ENCODE measurements at places on chromosomes 4 and X.

GRCh38 chr4:85696661-85697060, 221.7 kb downstream of the ARHGAP24 start:
- H3K4me1 ChIP-seq = no peaks in the 10 kb centered on the region
- no peak for DNase-seq
- H3K27ac ChIP-seq = no peak overlapping the region
- H3K4me3 ChIP-seq = no peak overlapping the region

GRCh38 chr4:184913356-184914143, 87.8 kb upstream of the ACSL1 start:
- no peak for DNase-seq
- no peaks in the 10 kb centered on the region for H3K36me3 ChIP-seq
- no peaks in the 10 kb centered on the region for H3K4me1 ChIP-seq
- H3K27ac ChIP-seq = no peak overlapping the region

- DNase-seq = no peak
- H3K4me1 ChIP-seq = no peaks in the 10 kb centered on the region
- H3K27me3 ChIP-seq = no peaks in the 10 kb centered on the region
- H3K27ac ChIP-seq = no peak overlapping the region
- no peak overlapping the region for H3K4me3 ChIP-seq
Measured at GRCh38 chr4:58776627-58777026, 1666.4 kb upstream of the IGFBP7 start.

GRCh38 chr4:73676861-73677323, 56.7 kb upstream of the RASSF6 start:
- DNase-seq = no peak
- H3K27me3 ChIP-seq = no peaks in the 10 kb centered on the region
- H3K4me3 ChIP-seq = no peak overlapping the region
- no peaks in the 10 kb centered on the region for H3K4me1 ChIP-seq
- H3K27ac ChIP-seq = no peak overlapping the region
- H3K36me3 ChIP-seq = no peaks in the 10 kb centered on the region

- no peaks in the 10 kb centered on the region for H3K4me1 ChIP-seq
- H3K27ac ChIP-seq = no peak overlapping the region
- H3K27me3 ChIP-seq = no peaks in the 10 kb centered on the region
Measured at GRCh38 chrX:155314260-155314659, 20.2 kb downstream of the CLIC2 start.

GRCh38 chr4:53574528-53574927, 16.8 kb downstream of the LNX1 start:
- no peak overlapping the region for H3K27ac ChIP-seq
- no peak overlapping the region for H3K4me3 ChIP-seq
- H3K36me3 ChIP-seq = no peaks in the 10 kb centered on the region
- DNase-seq = no peak
- H3K27me3 ChIP-seq = no peaks in the 10 kb centered on the region

GRCh38 chrX:41616935-41617334, 71.8 kb upstream of the GPR34 start:
- H3K4me1 ChIP-seq = no peaks in the 10 kb centered on the region
- H3K27ac ChIP-seq = no peak overlapping the region
- H3K4me3 ChIP-seq = no peak overlapping the region
- no peaks in the 10 kb centered on the region for H3K27me3 ChIP-seq

DNA sequence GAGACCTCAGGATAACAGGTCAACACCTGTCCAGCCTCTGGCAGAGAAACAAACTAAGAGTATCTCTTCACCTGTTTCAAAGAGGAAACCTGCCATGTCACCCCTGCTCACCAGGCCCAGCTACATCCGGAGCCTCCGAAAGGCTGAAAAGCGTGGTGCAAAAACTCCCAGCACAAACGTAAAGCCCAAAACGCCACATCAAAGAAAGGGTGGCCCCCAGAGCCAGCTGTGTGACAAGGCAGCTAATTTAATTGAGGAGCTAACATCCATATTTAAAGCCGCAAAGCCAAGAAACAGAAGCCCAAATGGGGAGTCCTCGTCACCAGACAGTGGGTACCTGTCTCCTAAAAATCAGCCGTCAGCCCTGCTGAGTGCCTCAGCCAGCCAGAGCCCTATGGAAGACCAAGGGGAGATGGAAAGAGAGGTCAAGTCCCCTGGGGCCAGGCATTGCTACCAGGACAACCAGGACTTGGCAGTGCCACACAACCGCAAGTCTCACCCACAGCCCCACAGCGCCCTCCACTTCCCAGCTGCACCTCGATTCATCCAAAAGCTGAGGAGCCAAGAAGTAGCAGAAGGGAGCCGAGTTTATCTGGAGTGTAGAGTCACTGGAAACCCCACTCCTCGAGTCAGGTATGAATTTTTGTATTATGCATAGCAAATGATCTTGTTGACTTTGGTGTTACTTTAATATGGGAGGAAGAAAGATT, 15.1 kb downstream of the PALLD start:
- H3K27me3 ChIP-seq = no peaks in the 10 kb centered on the region
- H3K36me3 ChIP-seq = no peaks in the 10 kb centered on the region
- peaks cover 4% of the 10 kb centered on the region for H3K4me1 ChIP-seq
- no peak for DNase-seq
- H3K4me3 ChIP-seq = no peak overlapping the region

GRCh38 chr4:17535906-17536305, 20.9 kb downstream of the CLRN2 start:
- peak; percentile 17 for DNase-seq
- H3K27ac ChIP-seq = no peak overlapping the region
- no peaks in the 10 kb centered on the region for H3K36me3 ChIP-seq
- H3K4me1 ChIP-seq = no peaks in the 10 kb centered on the region
- no peak overlapping the region for H3K4me3 ChIP-seq

DNA sequence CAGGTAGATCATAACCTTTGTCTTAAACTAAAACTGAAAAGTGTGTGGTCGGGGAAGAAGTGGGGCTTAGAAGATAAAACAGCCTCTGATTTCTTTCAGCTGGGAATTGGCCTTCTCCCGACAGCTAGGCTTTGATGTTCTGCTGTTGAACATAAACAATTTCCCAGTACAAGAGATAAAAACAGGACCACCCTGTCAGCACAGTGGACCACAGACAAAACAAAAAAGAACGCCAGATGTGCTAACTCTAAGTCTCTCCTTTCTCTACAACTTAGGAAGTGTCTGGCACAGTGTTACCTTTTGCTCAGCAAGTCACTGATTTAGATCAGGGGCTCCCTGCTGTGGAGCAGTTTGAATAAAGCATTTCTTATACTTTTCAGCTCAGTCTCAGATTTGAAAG, 87.5 kb upstream of the UXT start:
- DNase-seq = no peak
- H3K36me3 ChIP-seq = no peaks in the 10 kb centered on the region
- H3K4me1 ChIP-seq = peaks cover 4% of the 10 kb centered on the region
- no peak overlapping the region for H3K27ac ChIP-seq
- no peak overlapping the region for H3K4me3 ChIP-seq
- no peaks in the 10 kb centered on the region for H3K27me3 ChIP-seq

DNA sequence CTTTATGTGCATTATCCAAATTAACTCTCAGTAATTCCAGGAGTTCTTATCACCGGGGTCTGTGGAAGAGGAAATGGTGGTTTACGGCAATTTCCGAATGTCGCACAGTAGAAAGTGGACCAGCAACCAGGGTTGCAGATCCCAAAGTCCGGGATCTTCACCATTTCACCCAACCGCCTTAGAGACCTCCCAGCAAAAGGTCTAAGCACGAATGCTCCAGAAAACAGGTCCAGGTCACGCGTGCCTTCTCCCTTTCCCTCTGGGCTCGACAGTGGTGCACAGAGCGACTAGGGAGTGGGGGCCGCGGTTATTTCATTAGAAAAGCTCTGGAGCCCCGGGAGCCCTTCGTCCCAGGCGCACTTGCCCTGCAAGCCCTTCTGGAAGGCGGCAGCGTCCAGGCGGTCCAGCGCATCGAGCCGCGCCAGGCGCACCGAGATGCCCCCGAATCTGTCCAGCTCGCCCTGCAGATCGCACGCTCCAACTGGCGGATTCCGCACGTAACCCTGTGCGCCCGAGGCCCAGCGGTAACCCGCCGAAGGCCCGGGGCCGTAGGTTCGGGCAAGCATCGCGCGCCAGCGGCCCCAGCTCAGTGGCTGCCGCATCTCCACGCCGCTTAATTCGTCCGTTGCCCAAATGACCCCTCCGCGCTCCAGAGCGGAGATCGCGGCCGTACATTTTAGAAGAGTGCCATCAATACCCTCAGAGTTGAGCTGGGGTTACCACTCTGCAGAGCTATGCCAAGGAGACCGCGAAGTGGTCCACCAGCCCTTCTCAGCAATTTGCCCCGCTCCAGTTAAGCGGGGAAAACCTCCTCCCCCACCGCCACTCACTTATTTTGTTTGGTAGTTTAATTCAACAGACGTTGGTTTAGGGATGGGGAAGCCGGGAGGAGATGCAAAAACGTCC, at the start of gene NUDT6:
TSS of gene NUDT6 (minus strand) at position 627 of the 906 bp plus-strand sequence. CDS start at position 602, 25 bp downstream.
- H3K4me3 ChIP-seq = peak within 1 kb of the TSS; percentile 71
- H3K4me1 ChIP-seq = peaks cover 15% of the 10 kb centered on the region
- H3K36me3 ChIP-seq = no peaks in the 10 kb centered on the region
- peak within 1 kb of the TSS; percentile 75 for H3K27ac ChIP-seq
- peak; percentile 69 for DNase-seq

DNA sequence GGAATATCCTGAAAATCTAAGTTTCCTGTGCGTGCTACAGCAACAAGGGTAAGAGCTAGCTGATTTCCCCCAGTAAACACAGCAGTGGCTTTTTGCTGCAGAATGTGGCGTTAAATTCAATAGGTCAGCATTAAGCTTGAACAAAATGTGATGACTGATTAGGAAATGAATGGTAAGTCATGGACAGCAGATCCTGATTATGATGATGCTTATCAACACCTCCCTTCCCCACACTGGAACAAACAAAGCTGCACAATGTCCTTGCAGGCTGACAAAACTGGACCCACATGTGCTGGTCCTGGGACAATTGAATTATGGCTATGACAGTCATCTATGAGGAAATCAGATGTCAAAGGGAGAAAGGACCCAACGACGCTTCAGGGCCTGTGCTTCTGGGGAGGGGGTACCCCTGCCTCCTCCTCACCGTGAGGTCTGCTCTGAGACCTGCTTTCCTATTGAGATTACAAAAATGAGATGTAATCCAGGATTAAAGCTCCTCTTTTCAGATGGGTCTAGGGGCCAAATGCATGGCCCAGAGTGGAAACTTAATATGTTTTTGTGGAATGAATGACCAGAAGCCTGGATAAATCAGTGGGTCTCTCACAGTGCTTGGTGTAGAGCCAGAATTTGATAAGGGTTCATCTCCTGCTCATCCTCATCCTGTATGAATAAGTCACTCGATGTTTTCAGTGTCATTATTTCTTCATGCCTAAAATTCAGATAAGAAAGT, 32.0 kb upstream of the BOD1L1 start:
- H3K27ac ChIP-seq = no peak overlapping the region
- no peaks in the 10 kb centered on the region for H3K36me3 ChIP-seq

DNA sequence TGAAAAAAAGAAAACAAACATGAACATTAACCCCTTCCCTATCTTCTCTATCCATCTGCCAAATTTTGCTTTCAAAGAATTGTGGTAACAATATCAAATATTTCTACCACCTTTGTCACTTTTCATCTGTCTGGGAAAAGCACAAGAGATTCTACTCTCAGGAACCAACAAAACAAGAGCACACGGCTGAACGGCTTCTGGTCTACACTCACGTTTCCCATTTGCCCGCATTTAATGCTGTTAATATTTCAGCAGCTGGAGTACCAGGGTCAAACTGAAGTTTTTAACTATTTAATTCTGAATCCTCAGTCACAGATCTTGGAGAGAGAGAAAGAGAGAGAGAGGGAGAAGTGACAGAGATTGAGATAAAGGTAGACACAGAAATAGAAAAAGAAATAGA, 91.4 kb downstream of the UNC5C start:
- no peak overlapping the region for H3K4me3 ChIP-seq
- no peaks in the 10 kb centered on the region for H3K36me3 ChIP-seq
- no peak overlapping the region for H3K27ac ChIP-seq
- DNase-seq = no peak

GRCh38 chr4:163556650-163557391, 62.3 kb downstream of the TMA16 start:
- no peaks in the 10 kb centered on the region for H3K36me3 ChIP-seq
- peaks cover 15% of the 10 kb centered on the region for H3K4me1 ChIP-seq
- H3K27me3 ChIP-seq = no peaks in the 10 kb centered on the region
- no peak overlapping the region for H3K4me3 ChIP-seq
- no peak for DNase-seq
